ENCODE measurements at places on chromosomes 16 and 17.

DNA sequence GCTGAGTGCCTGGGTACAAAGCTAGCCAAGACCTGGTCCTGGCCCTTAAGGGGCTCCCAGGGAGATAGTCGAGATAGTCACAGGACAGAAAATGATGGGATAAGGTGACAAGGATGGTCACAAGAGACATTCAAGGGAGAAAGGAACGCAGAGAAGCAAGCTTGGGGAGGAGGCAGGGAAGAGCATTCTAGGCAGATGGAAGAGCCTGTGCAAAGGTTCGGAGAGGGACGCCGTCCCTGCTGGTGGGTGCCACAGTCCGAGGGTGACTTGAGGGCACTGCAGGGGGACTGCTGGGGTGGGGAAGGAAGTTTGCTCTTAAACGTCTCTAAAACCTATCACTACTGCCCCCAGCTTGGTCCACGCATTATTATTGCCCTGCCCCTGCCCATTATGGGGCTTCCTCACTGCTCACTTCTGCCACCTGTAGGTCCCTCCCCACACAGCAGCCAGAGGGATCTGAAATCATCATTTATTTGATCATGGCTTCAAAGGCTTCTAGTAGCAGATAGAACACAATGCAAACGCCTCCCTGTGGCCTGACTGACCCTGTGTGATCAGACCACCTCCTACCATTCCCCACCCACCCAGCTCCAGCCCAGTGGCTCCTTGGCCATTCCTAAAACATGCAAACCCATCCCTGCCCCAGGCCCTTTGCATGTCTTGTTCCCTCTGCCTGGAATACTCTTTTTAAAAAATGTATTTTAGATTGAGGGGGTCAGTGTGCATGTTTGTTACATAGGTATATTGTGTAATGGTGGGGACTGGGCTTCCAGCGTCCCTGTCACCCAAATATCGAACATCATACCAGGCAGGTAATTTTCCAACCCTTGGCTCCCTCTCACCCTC, 60.3 kb downstream of the RMI2 start:
- DNase-seq: no peak

DNA sequence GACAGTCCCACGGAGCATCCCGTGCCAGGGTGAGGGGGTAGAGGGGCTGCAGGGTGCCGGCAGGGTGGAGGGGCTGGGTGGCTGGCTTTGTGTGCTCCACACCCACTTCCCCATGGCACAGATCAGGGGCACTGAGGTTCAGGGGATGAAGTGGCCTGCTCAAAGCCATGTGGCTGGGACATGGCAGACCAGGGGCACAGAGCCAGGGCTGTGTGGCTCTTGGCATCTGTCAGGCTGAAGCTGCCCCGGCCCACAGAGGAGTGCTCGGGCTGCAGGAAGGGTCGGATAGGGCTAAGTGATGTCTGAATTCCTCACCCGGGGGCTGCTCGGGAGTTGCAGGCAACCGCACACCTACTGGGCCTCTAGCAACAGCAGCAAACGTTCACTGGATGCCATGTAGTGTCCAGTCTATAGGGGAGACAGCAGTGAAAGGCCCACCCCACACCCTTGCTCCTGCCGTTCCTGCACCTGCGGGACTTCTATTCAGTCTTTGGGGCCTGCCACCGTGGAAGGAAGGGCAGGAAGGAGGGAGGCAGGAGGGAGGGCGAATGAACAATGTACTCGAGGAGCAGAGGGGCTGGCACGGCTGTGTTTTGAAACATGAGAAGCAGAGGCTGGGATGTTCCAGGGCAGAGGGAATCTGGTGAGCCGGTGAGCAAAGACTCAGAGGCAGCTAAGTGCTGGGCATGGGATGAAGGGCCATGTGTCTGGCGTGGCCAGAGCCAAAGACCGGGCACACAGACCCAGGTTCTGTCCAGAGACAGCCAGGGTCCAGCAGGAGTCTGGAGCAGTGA, 15.1 kb downstream of the SLC5A10 start:
- DNase-seq: no peak

GRCh38 chr17:45451131-45451530, 18.5 kb upstream of the ARHGAP27 start:
- DNase-seq: no peak

DNA sequence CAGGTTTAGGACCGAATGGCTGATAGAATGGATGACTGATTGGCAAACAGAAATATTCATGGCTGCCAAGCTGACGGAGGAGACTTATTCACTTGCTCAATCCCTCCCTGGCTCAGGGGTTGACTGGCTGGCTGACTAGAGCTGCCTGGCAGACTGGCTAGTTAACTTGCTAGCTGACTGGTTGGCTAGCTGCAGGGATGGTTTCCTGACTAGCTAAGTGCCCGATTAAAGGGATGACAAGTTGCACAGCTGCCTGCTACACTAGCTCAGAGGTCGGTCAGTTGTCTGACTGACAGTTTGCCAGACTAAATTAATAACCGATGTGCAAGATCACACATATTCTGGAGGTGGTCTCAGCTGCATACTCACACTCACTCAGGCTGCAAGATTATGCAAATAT, 1208.4 kb upstream of the CDH8 start:
- DNase-seq: no peak

GRCh38 chr16:49839017-49839825, 16.7 kb downstream of the ZNF423 start:
- no peak for DNase-seq

DNA sequence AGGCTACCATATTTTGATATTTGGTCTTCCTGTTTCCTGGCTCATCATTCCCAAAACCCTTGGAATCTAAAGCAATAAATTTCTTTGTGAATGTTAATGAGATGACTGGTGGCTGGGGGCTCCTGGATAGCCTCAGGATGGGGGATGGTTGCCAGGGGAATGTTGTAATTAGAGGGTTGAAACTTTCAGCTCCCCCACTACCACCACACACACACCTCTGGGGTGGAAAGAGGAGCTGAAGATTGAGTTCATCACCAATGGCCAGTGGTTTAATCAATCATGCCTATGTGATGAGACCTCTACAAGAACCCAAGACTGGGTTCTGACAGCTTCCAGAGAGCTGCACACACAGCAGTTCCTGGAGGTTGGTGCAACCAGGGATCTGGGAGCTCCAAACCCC, 59.1 kb downstream of the HS3ST3A1 start:
- no peak for DNase-seq

GRCh38 chr16:3019594-3020246, 448 bp upstream of the TNFRSF12A start:
- no peak for DNase-seq

DNA sequence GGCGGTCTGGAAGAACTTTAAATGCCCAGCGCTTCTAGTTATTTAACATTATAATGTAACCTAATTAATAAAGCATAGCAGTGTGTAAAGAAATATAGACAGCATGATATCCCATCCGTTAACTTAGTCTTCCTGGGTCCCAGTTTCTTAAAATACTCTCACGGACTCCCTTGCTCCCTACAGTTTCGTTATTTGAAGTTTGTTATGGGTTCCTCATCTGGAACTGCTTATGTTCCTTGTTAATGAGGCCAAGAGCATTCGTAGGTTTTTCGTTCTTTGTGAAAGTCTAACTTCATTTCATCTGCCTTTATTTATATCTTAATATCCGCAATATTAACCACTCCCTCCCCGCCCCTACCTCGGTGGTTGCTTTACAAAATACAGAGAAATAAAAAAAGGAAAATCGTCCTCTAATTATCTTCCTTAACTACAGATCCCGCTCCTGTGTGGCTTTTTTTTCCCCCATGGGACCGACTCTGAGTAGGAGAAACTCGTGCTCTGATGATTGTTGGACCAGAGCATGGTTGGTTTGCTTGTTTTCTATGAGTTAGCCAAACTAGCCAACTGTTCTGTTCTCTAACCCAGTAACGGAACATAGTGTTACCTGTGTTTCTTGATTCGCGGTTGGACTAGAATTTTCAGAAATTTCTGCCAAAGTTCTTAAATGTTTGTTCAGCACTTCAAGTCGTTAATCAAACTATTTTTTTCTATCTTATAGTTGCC, 863 bp downstream of the ADPRM start:
- no peak for DNase-seq

GRCh38 chr16:85195271-85195647, 83.0 kb upstream of the CIBAR2 start:
- no peak for DNase-seq

DNA sequence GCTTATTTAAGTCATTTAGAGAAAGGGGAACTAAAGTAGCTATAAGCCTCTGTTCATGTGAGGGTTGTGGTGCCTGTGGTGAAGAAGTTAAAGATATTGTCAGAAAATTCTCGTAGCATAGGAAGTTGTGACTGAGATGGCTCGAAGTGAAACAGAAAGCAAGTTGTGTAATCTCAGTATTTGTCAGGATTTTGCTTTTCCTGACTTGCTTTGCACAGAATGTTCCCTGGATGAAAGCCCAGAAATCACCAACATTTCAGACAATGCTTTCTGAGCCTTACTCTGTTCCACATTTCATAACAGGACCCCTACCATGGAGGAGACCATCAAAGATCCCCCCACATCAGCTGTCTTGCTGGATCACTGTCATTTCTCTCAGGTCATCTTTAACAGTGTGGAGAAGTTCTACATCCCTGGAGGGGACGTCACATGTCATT, 10.6 kb downstream of the CALCOCO2 start:
- peak; percentile 10 for DNase-seq

- DNase-seq: no peak
Measured at GRCh38 chr16:53583401-53583800, 80.4 kb upstream of the AKTIP start.
